Esophagus squamous epithelium (tissue), 5 donors: ENCODE measurements at places on chromosomes 1 and 21. TPM values are rescaled to one million over a fixed set of nuclear protein-coding genes. Genes with fewer than 3 reads are reported as not detected.
A peak's percentile ranks its signal among the peaks of the same experiment; 100 is the strongest.

DNA sequence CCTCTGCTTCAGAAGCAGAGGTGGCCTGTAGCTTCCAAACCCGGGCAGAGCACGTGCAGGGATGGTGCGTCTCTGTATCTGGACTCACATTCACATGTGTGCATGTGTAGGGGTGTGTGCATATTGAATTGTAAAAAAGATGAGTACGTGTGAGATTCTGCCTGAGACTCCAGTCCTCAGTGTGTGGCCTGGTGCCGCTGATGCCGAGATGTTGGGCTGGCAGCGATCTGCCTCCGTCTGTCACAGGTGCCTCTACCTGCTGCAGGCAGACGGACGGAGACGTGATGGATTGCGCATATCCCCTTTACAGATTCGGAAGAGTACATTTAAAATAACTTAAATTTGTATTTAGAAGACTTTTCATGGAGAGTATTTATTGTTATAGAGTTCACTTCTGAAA, 53.6 kb downstream of the ADARB1 start:
- no peak overlapping the region for H3K4me3 ChIP-seq
- no peak for DNase-seq
- no peaks in the 10 kb centered on the region for H3K27me3 ChIP-seq
- H3K4me1 ChIP-seq: peaks cover 46% of the 10 kb centered on the region
- H3K27ac ChIP-seq: no peak overlapping the region

MMP23B gene
- 7.6 TPM for total RNA-seq

DNA sequence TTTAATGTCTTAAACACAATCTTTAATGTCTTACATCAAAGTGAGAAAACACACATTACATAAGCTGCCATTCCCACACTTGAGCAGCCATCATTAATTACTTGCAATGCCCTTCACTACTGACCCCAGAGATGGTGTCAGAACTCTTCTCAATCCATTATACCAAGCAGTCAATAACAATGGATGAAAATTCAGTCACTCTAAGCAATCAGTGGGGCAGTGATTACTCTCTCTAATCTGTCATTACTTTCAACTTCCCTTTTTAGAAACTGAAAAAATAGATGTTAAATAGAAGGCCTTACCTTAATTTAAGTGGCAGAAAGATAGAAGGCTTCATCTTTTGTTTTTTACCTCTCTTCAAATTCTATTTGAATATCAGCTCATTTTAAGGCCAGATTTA, 9.7 kb upstream of the FRRS1 start:
- H3K27me3 ChIP-seq: no peaks in the 10 kb centered on the region
- H3K4me3 ChIP-seq: no peak overlapping the region
- no peak for DNase-seq
- no peaks in the 10 kb centered on the region for H3K4me1 ChIP-seq
- H3K36me3 ChIP-seq: no peaks in the 10 kb centered on the region
- no peak overlapping the region for H3K27ac ChIP-seq

DNA sequence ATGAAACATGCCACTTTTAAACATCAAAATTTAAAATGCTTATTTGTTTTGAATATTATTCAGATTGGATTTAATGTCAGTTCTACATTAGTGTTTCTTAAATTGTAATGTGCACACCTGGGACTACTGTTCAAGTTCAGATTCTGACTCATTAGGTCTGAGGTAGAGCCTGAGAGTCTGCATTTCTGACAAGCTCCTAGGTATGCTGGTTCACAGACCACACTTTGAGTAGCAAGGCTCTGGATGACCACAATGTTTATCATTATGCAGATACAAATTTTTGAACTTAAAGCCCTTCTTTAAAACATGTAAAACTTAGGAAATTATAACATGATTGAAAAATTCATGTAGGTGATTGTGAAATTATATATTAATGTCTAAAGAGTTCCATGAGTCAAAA, 40.2 kb downstream of the TTLL7 start:
- H3K4me1 ChIP-seq: no peaks in the 10 kb centered on the region
- no peak overlapping the region for H3K27ac ChIP-seq
- no peak overlapping the region for H3K4me3 ChIP-seq
- DNase-seq: no peak

DNA sequence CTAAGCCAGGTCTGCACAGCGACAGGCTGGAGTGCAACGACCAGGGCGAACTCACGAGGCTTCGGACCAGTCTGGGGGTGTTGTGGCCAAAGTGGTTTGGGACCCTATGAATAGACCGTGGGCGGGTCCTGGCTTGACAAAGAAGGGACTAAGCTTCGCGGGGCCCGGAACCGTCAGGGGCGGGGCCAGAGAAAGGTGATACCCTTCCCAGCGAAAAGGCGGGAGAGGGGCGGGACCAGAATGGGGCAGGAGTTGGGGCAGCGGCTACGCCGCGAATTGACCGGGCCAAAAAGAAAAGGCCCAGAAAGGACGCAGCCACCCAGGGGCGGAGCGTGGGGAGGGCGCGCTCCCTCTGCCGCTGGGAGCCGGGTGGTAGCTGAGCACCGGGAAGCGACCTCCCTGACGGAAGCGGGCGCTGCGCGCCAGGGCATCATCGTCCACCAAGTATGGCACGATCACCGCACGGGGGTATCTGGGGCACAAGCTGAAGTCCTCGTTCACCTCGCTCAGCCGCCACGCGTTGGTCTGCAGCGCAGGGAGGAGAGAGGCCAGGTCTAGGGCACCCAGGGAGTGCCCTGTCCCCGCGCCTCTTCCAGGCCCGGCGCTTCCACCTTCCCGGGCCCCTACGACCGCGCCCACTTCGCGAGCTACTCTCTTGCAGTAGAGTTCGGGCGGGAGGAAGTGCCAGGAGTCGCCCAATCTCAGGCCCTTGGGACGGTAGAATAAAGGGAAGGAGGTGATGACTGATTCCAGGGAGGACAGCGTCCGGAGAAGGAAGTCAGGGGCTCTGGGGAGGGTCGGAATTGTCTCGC, 6.7 kb upstream of the FAM167B start:
- H3K27ac ChIP-seq: peak overlapping the region; percentile 91
- H3K4me1 ChIP-seq: peaks cover 18% of the 10 kb centered on the region
- no peaks in the 10 kb centered on the region for H3K27me3 ChIP-seq
- no peak for DNase-seq
- H3K36me3 ChIP-seq: no peaks in the 10 kb centered on the region

RAB42 gene
- 2.5 TPM for total RNA-seq

GRCh38 chr1:88175120-88175630, 508.9 kb upstream of the PKN2 start:
- H3K4me3 ChIP-seq: no peak overlapping the region
- no peaks in the 10 kb centered on the region for H3K27me3 ChIP-seq
- no peak overlapping the region for H3K27ac ChIP-seq
- DNase-seq: no peak
- H3K36me3 ChIP-seq: no peaks in the 10 kb centered on the region

GRCh38 chr1:208542309-208542708, 298.1 kb upstream of the PLXNA2 start:
- DNase-seq: no peak
- no peak overlapping the region for H3K4me3 ChIP-seq
- H3K36me3 ChIP-seq: no peaks in the 10 kb centered on the region
- no peak overlapping the region for H3K27ac ChIP-seq
- peaks cover 16% of the 10 kb centered on the region for H3K4me1 ChIP-seq
- H3K27me3 ChIP-seq: no peaks in the 10 kb centered on the region

SZT2 gene
- 40.0 TPM for total RNA-seq

S100A7 gene
- 6,097 TPM for total RNA-seq

DNA sequence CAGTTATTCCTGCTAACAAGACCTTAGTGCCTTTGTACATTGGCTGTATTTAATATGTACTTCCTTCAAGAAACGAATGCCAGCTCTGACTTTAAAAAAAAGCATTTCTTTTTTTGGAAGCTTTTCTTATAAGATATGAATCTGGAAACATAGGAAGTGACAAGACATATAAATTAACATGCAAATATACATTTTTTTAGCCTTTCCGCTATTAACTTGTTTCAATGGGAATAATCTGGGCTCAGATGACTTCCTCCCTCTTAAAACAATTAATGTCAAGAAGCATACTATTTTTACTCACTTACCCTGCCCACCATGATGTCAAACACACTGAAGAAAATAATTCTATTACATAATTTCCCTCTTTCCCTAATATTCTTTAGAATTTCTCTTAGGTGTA, 1.4 kb downstream of the DENND1B start:
- no peak for DNase-seq
- H3K27me3 ChIP-seq: no peaks in the 10 kb centered on the region
- peak overlapping the region; percentile 93 for H3K27ac ChIP-seq
- H3K4me3 ChIP-seq: peak overlapping the region; percentile 67

MCOLN2 gene
- 4.4 TPM for total RNA-seq

- no peak for DNase-seq
- peaks cover 13% of the 10 kb centered on the region for H3K4me1 ChIP-seq
- no peaks in the 10 kb centered on the region for H3K27me3 ChIP-seq
Measured at GRCh38 chr1:185137896-185138545, 18.7 kb downstream of the TRMT1L start.

- no peaks in the 10 kb centered on the region for H3K36me3 ChIP-seq
- H3K27ac ChIP-seq: no peak overlapping the region
- H3K27me3 ChIP-seq: no peaks in the 10 kb centered on the region
- DNase-seq: no peak
- H3K4me3 ChIP-seq: no peak overlapping the region
- H3K4me1 ChIP-seq: no peaks in the 10 kb centered on the region
Measured at GRCh38 chr21:34946916-34947534, 102.1 kb downstream of the RUNX1 start.

GRCh38 chr1:25146451-25146855, 85.8 kb downstream of the SYF2 start:
- no peak overlapping the region for H3K4me3 ChIP-seq
- H3K27ac ChIP-seq: no peak overlapping the region
- DNase-seq: no peak
- H3K4me1 ChIP-seq: no peaks in the 10 kb centered on the region

MATN1 gene
- total RNA-seq: not detected

DNA sequence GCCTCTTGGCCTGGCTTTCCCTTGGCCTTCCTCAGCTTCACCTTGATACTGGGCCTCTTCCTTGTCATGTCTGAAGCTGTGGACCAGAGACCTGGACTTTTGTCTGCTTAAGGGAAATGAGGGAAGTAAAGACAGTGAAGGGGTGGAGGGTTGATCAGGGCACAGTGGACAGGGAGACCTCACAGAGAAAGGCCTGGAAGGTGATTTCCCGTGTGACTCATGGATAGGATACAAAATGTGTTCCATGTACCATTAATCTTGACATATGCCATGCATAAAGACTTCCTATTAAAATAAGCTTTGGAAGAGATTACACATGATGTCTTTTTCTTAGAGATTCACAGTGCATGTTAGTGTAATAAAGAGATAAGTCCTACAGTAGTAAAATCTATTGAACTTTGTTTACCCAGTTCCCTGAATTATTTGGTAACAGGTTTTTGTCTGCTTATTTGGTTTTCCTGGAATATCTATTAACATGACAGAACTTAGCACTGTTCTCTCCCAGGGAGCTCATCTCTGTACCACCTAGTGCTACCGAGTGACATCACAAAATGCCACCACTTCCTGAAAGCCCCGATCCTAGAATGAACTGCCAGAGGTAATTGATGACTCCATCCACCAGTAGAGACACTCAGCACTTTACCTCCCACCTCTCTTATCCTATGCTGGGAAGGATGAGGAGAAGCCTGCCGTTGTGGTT, 22.2 kb downstream of the UBE2T start:
- no peak overlapping the region for H3K4me3 ChIP-seq
- no peak overlapping the region for H3K27ac ChIP-seq
- H3K36me3 ChIP-seq: no peaks in the 10 kb centered on the region
- DNase-seq: no peak
- H3K4me1 ChIP-seq: no peaks in the 10 kb centered on the region

SPATA1 gene
- total RNA-seq: 0.15 TPM

FAM43B gene
- total RNA-seq: 0.13 TPM

DNA sequence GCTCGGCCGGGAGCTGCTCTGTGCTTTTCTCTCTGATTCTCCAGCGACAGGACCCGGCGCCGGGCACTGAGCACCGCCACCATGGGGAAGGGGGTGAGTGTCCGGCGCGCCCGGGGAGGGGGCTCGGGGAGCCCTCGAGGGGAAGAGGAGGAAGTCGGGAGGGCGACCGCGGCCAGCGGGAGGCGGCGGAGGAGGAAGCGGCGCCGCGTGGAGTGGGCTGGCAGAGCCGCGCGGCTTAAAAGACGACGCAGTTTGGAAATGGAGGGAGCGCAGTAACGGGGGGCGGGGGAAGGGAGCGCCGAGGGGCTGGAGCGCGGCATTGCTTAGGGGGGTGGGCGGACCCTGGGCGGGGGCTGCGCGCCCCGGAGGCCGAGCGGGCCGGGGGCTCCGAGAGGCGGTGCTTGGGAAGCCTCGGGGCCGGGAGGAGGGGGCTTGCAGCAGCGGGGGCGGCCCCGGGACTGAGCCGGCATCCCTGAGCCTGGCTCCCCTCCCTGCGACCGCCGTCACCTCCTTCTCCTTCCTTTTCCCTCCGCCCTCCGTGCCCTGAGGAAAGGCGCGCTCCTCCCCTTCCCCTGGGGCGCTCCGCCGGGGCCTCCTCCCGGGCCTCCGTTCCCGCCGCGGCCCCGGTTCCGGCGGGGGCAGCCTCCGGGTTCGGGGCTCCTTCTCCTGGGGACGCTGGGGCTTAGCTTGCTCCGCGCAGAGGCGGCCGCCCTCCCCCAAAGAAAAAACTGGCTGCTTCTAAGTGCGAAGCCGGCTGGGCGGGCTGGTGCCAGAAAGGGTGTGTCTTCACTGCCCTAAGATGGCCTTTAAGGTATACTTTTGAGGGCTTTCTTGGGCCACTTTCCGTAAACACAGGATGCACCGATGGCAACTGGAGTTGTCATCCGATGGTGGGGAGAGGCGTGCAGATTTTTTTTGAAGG, 648 bp downstream of the ATP1A1 start:
- peak; percentile 14 for DNase-seq
- H3K27me3 ChIP-seq: no peaks in the 10 kb centered on the region
- no peaks in the 10 kb centered on the region for H3K36me3 ChIP-seq
- peaks cover 39% of the 10 kb centered on the region for H3K4me1 ChIP-seq

DNA sequence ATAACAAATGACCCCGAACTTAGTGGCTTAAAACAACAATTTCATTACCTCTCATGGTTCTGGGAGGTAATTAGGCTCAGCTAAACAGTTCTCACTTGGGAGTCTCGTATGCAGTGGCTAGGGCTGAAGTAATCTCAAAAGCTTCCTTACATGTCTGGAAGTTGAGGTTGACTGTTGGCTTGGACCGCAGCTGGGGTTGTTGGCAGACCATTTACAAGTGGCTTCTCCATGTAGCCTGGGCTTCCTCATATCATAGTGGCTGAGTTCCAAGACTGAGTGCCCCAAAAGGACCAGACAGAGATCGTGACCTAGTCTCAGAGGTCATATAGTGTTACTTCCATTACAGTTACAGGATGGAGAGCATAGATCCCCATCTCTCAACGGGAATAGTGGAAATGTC, 2.4 kb upstream of the POGZ start:
- no peak overlapping the region for H3K4me3 ChIP-seq
- H3K4me1 ChIP-seq: peaks cover 5% of the 10 kb centered on the region
- H3K27me3 ChIP-seq: no peaks in the 10 kb centered on the region
- no peak for DNase-seq
- no peak overlapping the region for H3K27ac ChIP-seq
- H3K36me3 ChIP-seq: no peaks in the 10 kb centered on the region

PPM1J gene
- 4.8 TPM for total RNA-seq

- no peaks in the 10 kb centered on the region for H3K27me3 ChIP-seq
- H3K4me3 ChIP-seq: no peak overlapping the region
- no peaks in the 10 kb centered on the region for H3K4me1 ChIP-seq
- H3K27ac ChIP-seq: no peak overlapping the region
- no peak for DNase-seq
Measured at GRCh38 chr1:245576323-245576722, 421.5 kb downstream of the KIF26B start.

GRCh38 chr1:178633056-178633455, 92.0 kb upstream of the RALGPS2 start:
- peaks cover 33% of the 10 kb centered on the region for H3K4me1 ChIP-seq
- H3K4me3 ChIP-seq: no peak overlapping the region
- H3K36me3 ChIP-seq: no peaks in the 10 kb centered on the region
- no peaks in the 10 kb centered on the region for H3K27me3 ChIP-seq
